ENCODE measurements at places on chromosomes 1 and 21. TPM values are rescaled to one million over a fixed set of nuclear protein-coding genes. Genes with fewer than 3 reads are reported as not detected.
A peak's percentile ranks its signal among the peaks of the same experiment; 100 is the strongest.

DNA sequence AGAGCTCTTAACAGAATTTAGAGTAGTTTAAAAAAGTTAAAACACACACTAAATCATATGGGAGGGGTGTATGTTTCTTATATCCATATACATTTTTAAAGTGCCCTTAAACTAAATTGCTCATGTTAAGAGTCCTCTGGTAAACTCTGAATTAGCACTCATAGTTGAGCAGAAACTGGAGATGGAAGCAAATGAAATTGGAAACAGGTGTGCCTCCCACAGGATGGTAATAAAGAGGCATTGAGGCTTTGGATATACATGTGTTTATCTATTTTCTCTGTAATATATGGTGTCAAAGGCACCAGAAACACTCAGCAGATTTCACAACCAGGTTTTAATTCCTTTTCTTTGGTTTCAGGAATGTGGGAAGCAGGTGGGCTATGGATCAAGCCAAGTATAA is 188.6 kb downstream of the HS2ST1 start:
- no peak for DNase-seq

DNA sequence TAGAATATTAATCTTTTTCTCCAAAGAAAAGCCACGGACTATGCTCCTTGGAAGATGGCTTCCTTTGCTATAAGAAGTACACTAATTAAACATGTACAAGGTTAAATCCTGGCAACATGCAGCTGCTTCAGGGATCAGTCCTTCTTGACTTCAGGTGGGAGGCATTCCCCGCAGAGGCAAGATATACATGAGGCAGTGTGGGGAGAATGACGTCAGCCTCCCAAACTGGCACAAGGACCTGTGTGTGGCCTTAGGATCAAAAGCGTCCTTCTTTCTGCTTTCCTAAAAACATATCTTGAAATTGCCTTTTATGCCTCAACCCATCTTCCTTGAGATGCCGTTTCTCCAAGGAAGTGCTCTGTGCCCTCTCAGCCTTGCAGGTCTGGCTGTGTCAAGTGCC is 90.3 kb downstream of the WLS start:
- DNase-seq: no peak

DNA sequence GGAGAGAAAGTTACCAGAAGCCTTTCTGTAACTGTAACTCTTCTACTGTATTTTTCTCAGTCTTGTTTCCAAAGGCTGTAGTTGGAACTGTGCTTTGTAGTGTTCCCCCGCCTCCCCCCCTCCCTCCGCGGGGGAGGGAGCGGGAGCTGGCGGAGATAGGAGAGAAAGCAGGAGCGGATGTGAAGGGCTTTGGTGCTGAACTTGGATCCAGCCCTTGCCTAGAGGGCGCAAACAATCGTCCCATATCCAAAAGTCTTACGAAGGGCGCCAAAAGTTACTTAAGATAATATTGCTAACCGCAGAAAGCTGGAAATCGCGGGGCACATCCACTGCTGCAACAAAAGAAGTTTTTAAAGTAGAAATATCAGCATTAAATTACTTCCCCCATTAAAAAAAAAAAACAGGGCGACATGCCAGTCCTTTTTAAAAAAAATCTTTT is 2.4 kb upstream of the NFIA start:
- DNase-seq: peak; percentile 81

GRCh38 chr1:184143449-184143848 is 91.9 kb downstream of the TSEN15 start:
- DNase-seq: no peak

GRCh38 chr1:172833954-172834353 is 175.1 kb downstream of the FASLG start:
- no peak for DNase-seq

- DNase-seq: no peak
These were observed 261.8 kb downstream of the FOXD2 start for GRCh38 chr1:47699492-47700235.

- no peak for DNase-seq
These were observed 37.0 kb downstream of the RIPK4 start for GRCh38 chr21:41729701-41730366.

GRCh38 chr1:41609166-41609883 is 124.8 kb upstream of the EDN2 start:
- no peak for DNase-seq

DNA sequence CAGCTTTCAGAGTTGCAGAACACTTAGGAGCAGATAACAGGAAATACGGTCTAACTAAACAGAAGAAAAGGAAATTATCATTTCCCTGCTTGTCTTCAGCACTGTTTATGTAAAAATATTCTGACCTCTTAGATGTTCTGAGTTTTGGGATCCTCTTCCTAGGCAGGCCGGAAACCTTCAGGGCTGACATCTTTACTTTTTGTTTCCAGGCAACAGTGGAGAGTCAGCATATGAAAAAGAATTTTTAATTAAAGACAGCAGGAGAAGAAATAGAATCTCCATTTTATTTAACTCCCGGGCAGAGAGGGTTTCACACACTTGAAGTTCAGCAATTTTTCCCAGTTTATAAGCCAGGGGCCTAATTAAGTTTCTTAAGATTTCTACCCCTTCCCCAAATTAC is 5.1 kb upstream of the RIPPLY3 start:
- no peak for DNase-seq

GRCh38 chr21:42201615-42202161 is 17.3 kb upstream of the ABCG1 start:
- no peak for DNase-seq

- DNase-seq: no peak
These were observed 379.2 kb upstream of the SPAG17 start for GRCh38 chr1:118563981-118564951.

DNA sequence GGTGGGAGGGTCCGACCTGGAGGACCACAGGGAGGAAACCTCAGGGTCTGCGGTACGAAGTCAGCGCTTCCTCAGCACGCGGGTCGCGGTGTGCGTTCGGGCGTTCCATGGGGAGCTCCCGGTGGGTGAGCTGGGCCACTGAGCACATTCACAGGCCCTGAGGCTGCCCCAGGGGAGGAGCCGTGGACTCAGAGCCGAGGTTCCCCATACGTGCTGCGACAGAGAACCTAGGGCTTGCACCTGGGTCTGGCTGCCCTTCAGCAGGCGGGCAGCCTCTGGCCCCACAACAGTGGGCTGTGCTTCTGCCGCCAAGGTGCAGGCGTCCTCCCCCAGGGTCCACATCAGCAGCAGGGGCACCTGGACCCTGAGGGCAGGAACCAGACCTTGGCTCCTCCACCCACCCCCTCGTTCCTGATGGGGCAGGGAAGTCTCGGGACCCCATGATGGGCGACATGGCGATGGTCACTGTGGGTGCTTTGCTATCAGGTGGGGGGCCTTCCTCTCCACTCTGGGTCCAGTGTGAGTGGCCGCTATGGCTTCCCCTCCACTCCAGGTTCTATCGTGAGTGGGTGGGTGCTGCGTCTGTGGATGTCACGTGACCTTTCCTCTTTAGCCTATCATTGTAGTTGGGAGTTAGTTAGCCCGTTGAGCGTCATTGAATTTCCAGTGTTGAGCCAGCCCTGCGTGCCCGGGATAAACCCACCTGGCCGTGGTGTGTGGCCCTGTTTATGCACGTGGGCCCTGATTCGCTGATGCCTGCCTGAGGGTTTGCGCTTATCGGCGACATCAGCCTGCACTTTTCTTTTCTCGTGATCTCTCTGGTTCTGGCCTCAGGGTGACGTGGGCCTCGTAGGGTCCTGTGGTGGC is 27.9 kb downstream of the FTCD start:
- DNase-seq: peak; percentile 45

GRCh38 chr1:237809099-237809498 is 81.6 kb downstream of the ZP4 start:
- no peak for DNase-seq

GRCh38 chr1:172239901-172240300 is 180.6 kb upstream of the C1orf105 start:
- DNase-seq: no peak

GRCh38 chr1:172578586-172578985 is 45.6 kb downstream of the SUCO start:
- no peak for DNase-seq

The RIPPLY3 gene
- total RNA-seq: not detected

The PAX7 gene
- total RNA-seq: not detected

The RHEX gene
- 4.8 TPM for total RNA-seq

The CYP4A22 gene
- not detected for total RNA-seq

The CXADR gene
- total RNA-seq: 85.9 TPM

The FCMR gene
- total RNA-seq: 4.6 TPM

The SPRR1A gene
- not detected for total RNA-seq

The CACNA1S gene
- total RNA-seq: not detected

The S100A11 gene
- 88.8 TPM for total RNA-seq
